SK-N-SH (cell line): ENCODE measurements at places on chromosomes 6 and 20.

GRCh38 chr6:165826487-165827189, 163.6 kb upstream of the PDE10A start:
- no peak for DNase-seq

- no peak for DNase-seq
These were observed 37.1 kb downstream of the BEND6 start for GRCh38 chr6:56992036-56992435.

DNA sequence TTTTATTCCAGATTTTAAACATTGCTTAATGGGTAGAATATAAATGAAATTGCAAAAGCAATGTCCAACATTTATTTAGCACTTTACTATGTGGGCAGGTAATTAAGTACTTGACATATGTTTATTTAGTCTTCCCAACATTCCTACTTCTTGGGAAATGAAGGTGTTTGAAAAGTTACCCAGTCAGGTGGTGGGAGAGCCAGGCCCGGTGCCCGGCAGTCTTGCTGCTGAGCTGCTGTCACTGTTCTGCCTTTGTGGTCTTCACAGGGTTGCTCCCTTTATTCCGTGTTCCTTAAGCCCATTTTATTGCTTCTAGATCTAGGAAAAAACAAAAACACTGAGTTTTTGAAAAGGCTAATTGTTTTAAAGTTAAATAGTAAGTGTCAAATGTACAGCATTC, 42.6 kb upstream of the TULP4 start:
- no peak for DNase-seq

DNA sequence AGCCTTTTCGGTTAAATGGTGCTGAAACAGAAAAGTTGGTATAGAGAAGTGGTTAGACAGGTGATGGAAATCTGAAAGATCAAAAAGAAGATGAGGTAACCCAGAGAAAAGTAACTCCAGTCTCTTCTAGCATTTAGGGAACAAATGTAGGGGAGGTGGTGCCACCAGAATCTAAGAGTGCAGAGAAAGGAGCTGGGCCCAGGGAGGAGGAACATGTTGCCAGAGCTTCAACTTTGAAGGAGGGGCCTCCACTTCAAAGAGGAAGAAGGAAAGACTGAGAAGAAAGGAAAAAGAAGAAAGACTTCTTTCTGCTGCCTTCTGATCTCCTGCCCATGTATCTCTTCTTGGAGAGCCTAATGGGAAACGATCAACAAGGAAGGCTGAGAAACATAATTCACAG, 23.5 kb upstream of the ATRN start:
- no peak for DNase-seq
